ENCODE measurements at places on chromosomes 7 and 10.

DNA sequence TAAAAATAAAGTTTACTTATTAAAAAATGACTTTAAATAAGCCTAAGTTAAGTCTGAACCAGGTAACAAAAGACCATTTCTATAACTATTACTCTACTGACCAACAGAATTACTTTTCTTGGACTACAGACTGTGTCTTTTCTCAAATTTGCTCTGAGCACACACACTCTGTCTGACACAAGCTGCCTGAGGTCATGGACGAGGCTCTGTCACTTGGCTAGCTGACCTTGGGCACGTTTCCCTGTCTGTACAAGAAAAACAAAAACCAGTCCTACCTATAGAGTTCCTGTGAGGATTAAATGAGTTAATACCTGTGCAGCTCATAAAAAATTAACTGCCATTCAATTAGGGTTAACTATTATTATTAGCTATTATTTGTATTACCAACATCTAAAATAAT lies 22.9 kb downstream of the ATE1 start:
- DNase-seq = no peak

DNA sequence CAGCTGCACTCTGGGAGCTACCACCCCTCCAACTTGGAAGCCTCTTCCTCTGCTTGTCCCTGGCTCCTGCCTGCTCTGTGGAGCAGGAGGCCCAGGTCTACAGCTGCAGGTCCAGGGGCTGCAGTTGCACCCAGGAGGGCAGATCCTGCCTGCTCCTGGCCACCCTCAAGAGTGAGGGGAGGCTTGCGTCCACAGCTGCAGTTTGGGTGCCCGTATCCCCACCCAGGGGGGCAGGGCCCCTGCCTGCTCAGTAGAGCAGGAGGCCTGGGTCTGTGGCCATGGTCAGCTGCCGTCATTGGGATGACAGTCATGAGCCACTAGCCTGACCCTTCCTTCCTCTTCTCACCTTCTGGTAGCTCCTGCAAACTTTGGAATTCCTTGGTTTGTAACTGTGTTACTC lies 25.1 kb downstream of the HHEX start:
- DNase-seq = no peak

- DNase-seq = peak; percentile 16
Measured at GRCh38 chr7:22657479-22657878, 69.5 kb upstream of the IL6 start.

GRCh38 chr10:100745882-100746783 lies 751 bp downstream of the PAX2 start:
- no peak for DNase-seq

- DNase-seq = no peak
Measured at GRCh38 chr10:17222329-17222728, 5.7 kb upstream of the VIM start.

DNA sequence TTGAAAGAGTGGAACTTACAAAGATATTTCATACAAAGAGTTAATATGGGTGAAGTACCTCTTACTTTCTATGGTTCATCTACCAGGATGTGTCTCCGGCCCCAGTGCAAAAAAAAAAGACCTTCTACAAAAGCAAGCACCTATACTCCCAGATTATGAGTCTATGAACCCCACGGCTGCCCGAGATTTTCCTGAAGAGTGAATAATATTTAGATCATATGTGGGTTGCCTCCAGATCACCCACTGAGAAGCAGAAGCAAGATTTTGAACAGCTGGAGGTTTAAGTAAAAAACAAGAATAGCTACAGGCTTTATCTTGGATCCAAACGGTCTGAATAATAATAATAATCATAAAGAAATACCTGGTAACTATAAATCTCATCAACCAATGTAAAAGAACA lies 207.7 kb downstream of the SKAP2 start:
- no peak for DNase-seq

- peak; percentile 15 for DNase-seq
Measured at GRCh38 chr7:140342727-140343514, 55.4 kb downstream of the SLC37A3 start.

- no peak for DNase-seq
Measured at GRCh38 chr10:31947144-31947926, 18.7 kb upstream of the ARHGAP12 start.

DNA sequence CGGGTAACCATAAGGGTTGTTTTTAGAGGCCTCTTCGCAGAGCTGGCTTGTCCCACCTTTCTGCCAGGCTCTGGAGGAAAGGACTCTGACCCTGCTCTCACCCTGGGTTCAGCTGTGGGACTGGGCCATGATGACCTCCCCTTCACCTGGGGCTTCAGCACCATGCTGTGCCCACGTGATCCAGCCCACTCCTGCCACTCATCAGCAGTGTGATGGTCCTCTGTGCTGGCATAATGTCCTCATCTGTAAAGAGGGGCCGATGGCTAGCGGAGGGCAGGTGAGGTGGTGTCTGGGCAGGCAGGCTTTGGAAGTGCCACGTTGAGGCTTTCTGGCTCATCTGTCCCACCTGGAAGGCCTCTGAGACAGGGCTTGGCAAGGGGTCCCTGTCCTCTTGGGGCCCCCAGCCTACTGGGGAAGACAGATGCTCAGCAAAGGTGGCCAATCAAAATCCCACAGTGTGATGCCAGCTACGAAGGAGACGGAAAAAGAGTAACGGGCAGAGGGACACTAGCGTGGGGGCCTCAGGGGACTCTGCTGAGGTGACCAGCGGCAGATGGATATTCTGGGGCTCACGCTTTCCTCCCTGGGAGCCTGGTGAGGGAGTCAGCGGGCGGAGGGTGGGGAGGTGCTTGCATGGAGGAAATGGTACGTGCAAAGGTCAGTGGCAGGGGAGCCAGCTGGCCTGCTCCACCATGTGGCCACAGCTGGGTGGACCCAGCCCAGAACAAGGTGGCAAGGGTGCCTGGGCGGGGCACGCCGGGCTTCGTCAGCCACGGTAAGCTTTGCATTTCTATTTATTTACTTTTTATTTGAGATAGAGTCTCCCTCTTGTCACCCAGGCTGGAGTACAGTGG lies 5.4 kb downstream of the LRWD1 start:
- no peak for DNase-seq

DNA sequence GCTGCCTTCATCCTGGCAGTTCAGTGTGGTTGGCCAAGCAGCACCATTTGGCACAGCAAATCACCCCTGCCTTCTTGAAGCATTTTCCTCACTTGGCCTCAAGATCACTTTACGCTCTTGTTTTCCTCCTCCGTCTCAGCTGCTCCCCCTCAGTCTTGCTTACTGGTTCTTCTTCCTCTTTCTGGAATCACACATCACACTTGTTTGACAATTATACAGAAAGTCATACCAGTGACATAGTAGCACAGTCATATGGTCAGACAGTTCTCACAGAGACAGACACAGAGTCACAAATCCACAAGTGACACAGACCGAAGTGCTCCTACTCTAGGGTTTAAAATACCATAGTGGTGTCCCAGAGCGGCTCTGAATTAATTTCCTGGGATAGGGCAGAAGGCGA lies 43.8 kb upstream of the ARL4A start:
- DNase-seq = no peak

DNA sequence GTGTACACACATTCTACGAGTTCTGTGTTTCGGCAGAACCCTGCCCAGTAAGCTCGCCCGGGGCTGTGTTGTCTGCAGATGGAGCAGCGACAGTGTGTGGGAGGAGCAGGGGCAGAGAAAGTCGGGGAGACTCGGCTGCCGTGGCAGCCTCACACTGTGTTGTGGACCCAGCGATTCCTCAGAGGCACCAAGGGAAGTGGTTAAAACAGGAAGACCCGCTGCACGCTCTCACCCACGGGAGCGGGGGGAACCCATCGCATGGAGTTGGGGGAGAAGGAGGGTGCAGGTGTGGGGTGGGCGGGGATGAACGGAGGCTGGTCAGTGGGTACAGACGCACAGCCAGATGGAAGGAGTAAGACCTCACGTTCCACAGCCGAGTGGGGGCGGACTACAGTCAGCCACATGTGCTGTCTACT lies 250.2 kb downstream of the ELFN1 start:
- DNase-seq = peak; percentile 52

GRCh38 chr7:3149231-3149995 lies 105.7 kb upstream of the CARD11 start:
- no peak for DNase-seq

GRCh38 chr10:19826712-19827111 lies 10.5 kb downstream of the PLXDC2 start:
- no peak for DNase-seq

DNA sequence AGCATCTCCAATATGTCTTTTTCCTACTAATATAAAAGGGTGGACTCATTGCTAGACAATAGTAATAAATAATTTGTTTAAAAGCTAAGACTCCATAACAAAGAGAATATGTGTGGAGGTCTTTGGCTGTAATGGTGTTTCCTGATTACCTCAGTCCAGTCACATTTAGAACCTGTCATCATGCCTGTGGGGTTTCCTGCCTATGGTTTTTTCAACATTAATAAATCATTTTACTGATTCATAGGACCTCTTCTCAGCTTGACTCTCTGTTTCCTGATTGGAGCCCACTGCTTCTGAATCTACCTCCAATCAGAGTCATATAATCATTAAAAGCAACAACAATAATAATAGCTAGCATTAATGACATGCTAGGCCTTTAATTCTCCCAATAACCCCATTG lies 52.4 kb upstream of the GNAI1 start:
- DNase-seq = no peak

DNA sequence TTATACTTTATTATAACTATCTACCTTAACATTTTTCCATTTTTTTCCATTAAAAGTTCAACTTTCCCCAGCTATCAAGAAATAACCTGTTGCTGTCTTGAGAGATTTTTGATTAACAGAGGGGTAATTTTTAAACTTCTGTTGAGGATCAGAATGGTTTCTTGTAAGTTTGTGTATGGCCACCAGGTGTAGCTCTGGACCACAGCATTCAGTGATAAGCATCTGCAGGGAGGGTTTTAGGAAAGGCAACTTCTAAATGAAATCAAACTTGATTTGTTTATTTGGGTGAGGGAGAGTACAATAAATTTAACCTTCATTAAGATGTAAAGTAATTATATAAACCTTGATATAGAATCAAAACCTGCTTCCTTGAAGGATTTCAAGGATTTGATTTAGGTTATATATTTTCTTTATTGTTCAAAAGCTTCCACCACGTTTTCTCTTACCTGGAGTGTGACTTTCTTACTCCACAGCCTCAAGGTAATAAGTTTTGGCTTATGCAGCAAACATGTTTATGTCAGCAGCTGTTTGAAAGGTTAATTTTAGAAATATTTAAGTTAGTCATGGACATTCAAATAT lies 153.3 kb downstream of the STK31 start:
- peak; percentile 25 for DNase-seq

- DNase-seq = no peak
Measured at GRCh38 chr10:9028231-9028630, 973.7 kb downstream of the GATA3 start.

GRCh38 chr10:97714401-97715258 lies 1.1 kb downstream of the MARVELD1 start:
- DNase-seq = no peak

- DNase-seq = no peak
Measured at GRCh38 chr7:74364061-74364460, 74.9 kb downstream of the CLIP2 start.

GRCh38 chr10:104492329-104492940 lies 138.8 kb downstream of the CFAP58 start:
- no peak for DNase-seq

DNA sequence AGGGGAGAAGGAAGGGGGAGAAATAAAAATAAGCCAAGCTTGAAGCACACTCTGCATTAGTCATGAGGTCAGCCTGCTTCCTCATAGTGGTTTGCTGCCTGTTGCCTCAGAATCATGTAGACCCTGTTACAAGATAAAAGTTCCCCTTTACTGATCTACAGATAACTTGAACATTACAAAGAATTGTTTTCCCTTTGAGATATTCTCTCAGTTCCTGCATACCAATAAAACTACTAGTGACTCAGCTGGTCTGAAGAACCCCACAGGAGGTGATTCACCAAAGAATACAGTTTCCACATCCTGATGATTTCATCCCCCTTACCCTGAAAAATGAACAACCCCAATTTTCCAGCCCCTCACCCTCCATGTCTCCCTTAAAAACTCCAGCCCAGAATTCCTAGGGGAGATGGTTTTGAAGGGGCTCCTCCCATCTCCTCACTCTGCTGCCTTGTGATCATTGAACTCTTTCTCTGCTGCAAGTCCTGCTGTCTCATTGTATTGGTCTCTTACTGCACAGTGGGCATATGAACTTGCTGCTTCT lies 31.5 kb upstream of the NRP1 start:
- no peak for DNase-seq

GRCh38 chr10:69456880-69457693 lies 5.8 kb downstream of the TSPAN15 start:
- no peak for DNase-seq

- DNase-seq = no peak
Measured at GRCh38 chr7:31892099-31892829, 177.9 kb downstream of the PDE1C start.

GRCh38 chr7:17009007-17009719 lies 127.4 kb upstream of the AGR3 start:
- DNase-seq = peak; percentile 47

- no peak for DNase-seq
Measured at GRCh38 chr10:77774940-77775391, 137.4 kb upstream of the KCNMA1 start.

- DNase-seq = no peak
Measured at GRCh38 chr7:44383566-44383965, 58.2 kb upstream of the CAMK2B start.

DNA sequence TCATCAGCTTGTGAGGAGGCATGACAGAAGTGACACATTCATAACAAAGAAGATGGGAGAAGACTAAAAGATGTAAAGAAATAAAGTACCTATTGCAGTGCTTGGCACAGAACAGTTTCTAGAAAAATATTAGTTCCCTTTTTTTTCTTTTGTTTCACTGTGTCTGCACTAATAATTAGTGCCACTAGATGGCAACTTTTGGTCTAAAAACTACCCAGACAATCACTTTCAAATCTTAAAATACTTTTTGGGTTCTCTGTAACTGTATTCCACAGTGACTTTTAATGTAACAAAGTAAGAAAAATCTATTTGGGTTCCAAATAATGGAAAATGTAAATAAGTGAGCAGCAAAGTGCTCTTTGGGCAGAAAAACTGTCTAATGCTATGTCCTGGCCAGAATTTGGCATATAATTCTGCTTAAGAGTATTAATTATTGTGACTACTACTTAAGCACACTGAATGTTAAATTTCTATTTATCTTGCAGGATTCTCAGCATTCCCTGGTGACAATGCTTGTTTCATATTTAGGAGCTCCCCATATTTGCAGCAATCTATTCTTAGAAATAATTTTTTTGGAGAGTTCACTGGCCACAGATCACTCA lies 134.8 kb upstream of the KIF5B start:
- DNase-seq = peak; percentile 53

GRCh38 chr7:51121931-51122425 lies 194.6 kb downstream of the COBL start:
- no peak for DNase-seq

- DNase-seq = no peak
Measured at GRCh38 chr7:123022576-123022975, 27.1 kb upstream of the TAS2R16 start.

DNA sequence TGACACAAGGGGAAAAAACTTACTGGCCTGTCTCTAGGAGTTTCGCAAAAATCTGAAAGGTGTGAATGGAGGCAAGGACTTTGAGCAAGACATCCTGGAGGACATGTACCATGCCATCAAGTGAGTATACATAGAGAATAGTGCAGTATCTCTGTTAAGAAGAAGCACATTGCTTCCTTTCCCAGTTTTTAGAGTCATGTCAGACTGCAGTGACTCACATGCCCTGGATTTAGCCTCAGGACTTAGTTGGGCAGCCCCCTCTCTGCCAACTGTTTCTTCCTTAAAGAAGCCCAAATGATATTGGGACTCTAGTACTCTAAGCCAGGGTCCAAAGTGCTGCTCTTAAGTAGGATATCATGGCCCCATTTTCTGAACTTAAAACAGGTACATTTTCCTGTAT lies 28.1 kb upstream of the NFKB2 start:
- no peak for DNase-seq

GRCh38 chr10:117198088-117198487 lies 799 bp downstream of the KCNK18 start:
- DNase-seq = no peak
